ENCODE measurements at places on chromosomes 4 and X.

DNA sequence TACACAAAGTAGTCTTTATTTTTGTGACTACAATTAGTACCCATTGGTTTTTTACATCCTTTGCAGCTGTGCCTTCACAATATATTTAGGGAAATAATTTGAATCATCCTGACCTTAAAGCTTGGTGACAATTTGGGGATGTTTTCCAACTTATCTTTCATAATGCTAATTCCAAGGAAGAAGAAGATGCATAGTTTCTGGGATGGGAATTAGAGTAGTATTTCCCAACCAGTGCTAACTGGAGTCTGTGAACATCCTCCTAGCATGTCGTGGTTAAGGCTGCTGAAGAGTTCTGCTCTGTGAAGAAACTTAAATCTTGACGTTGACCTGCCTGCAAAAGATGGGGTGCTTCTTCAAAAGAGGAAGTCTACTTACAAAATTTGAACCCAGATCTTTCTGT lies 173.5 kb downstream of the ANK2 start:
- no peak for DNase-seq

- DNase-seq: no peak
Measured at GRCh38 chr4:26748811-26749210, 111.8 kb upstream of the STIM2 start.

- no peak for DNase-seq
Measured at GRCh38 chrX:67917421-67918010, 373.7 kb downstream of the AR start.

DNA sequence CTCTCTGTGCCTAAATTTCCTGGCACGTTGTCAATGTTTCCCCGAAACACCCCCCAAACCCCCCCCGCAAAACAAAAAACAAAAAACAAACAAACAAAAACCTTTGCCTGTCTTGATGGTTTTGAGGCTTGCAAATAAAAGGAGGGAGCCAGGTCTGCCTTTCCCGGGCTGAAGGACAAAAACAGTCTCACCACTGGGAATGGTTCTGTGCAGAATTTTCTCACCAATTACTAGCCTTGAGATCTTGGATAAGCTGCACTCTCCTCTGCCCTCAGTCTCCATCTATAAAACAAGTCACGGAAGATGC lies 15.5 kb downstream of the NKX3-2 start:
- DNase-seq: no peak

DNA sequence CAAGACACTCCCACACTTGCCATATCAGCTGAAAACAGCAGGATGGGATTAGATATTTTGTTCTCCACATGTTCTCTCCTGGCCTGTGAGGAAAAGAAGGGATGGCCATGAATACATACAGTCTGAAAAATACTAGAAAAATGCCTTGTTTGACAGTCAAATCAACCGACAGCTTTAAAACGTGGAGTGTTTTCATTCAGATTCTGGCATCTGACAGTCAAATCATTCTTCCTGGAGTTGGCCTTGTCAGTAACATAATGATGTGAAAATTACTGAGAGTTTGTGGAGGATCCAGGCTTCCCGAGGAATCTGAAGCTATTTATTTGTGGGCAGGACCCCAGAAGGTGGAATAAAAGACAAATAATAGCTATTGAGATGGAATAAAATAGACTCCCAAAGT lies 188.2 kb downstream of the LDB2 start:
- no peak for DNase-seq

DNA sequence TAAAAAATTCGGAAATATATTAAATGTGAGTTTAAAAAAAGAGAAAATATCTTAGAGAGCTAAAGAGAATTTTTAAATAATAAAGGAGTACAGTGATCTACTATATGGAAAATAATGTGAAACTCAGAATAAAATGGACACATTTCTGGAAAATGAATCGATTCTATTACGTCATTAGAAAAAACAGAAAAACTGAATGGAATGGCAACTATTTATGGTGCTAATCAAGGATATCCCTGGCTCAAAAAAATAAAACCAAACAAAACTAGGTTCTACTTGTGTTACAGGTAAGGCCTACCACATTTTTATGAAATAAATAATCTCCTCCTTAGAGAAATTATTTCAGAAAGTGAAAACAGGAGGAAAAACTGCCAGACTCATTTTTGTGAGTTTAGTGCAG lies 5.5 kb upstream of the SLC7A11 start:
- DNase-seq: no peak

DNA sequence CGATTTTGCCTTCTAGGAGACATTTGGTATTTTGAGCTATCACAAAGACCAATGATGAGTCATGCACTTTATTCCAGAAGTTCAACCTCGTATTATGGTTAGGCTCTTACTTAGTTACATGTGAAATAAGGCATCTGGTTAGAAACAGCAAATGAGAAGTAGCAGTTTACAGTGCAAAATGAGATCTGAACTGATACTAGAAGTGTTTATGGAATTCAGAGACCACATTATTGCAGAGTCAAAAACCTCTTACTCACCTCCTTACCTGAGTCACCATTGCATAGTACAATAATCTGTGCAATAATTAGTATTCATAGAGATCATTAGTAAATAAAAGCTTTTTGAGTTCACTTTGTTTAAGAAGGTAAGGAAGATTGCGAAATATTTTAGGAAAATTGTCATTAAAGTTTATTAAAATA lies 38.7 kb downstream of the SEC24B start:
- DNase-seq: peak; percentile 71

GRCh38 chrX:104565791-104566680 lies at the start of gene IL1RAPL2:
Gene IL1RAPL2 (plus strand): TSS chrX:104566199.
- peak; percentile 11 for DNase-seq

- no peak for DNase-seq
Measured at GRCh38 chrX:75781611-75782010, 3.4 kb downstream of the MAGEE2 start.

GRCh38 chr4:105966051-105966450 lies 70.8 kb downstream of the NPNT start:
- peak; percentile 63 for DNase-seq

GRCh38 chr4:11441194-11441556 lies 12.5 kb upstream of the HS3ST1 start:
- no peak for DNase-seq

GRCh38 chr4:81676537-81676936 lies 204.8 kb upstream of the RASGEF1B start:
- no peak for DNase-seq

GRCh38 chrX:68307769-68308168 lies 125.5 kb downstream of the OPHN1 start:
- peak; percentile 70 for DNase-seq

DNA sequence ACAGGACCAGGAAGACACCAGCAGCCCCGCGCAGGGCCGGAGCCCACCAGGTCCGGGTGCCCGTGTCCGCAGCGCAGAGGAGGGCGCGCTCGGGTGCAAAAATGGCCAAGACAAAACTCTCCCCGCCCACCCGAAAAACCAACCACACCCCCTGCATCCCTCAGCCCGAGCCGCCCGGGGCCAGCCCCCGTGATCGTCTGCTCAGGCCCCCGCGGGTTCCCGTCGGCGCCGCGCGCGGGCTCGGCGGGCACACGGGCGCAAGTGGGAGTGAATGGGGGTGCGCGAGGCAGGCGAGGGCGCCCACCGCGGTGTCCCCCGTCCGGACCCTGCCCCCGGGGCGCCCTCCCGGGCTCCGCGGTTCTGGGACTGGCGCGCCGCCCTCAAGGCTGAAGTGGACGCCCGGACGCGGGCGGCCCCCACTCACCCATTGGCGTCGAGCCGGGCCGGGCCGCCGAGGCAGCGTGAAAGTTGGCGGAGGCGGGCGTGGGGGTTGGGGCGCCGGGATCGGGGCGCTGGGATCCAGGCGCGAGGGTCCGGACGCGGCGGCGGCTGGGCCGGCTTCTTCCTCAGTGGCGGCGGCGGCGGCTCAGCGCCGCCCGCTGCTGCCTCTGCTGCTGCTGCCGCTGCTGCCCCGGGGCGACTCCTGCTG lies 393 bp downstream of the SH3KBP1 start:
- DNase-seq: no peak

- DNase-seq: peak; percentile 25
Measured at GRCh38 chr4:45442466-45442865, 681.4 kb downstream of the GABRG1 start.

GRCh38 chr4:6781561-6781960 lies 966 bp upstream of the KIAA0232 start:
- DNase-seq: no peak

- peak; percentile 69 for DNase-seq
Measured at GRCh38 chr4:80173401-80173800, 23.9 kb upstream of the PRDM8 start.

DNA sequence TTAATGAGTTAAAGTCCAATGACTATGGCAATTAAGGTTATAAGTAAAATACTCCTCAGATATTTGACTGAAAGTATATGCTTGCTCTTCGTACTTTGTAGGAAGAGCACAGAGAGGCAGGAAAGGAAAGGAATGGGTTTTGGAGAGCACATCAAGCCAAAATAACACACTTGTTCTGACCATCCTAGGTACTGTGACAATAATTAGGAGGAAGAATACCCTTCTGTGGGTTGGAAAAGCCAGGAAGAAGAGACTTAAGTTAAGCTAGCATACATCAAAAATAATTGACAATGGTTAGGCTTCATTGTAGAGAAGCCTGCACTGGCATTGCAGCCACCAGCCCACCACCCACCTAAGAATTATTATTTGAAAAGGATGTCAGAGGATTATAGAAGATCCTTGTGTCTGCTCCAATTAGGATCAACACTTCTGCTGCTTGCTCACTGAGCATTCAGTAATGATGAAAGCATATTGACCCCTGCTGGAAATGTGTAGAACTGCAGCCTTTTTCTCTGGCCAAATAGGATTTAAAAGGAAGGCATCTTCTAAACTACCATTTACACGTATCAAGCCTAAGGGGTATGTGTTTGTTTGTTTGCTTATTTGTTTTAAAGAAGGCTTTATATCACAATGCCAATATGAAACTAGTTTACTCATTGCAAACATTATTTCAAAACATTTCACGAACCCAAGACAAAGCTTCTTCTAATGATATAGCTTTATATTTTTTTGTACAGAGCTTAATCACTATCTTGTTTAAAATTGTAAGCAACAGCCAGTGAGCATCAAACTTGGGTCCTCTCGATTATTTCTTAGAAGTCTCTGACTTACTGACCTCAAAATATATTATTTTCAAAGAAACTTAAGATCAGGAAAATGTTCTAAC lies 286.2 kb upstream of the TET2 start:
- peak; percentile 82 for DNase-seq

DNA sequence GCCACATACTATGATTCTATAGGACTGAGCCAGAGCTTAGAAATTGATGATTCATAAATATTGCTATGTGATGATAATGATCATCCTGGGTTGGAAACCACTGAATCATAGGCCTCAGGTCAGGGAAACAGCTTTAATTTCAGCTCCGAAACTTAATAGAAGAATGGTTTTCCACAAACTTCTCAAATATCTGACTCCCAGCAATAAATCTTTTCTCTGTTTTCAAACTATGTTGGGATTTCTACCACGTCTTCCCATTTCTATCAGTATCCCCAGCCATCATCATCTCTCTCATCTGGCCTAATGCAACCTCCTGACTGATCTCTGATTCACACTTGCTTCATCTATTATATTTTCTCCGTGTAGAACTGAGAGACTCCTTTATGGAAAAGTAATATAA lies 521.8 kb upstream of the AGA start:
- DNase-seq: no peak

GRCh38 chr4:128649575-128650205 lies 159.8 kb upstream of the JADE1 start:
- DNase-seq: peak; percentile 25

- DNase-seq: no peak
Measured at GRCh38 chrX:44156726-44157125, 183.5 kb upstream of the NDP start.

GRCh38 chr4:58961283-58961682 lies 1851.1 kb upstream of the IGFBP7 start:
- no peak for DNase-seq

GRCh38 chr4:48243429-48243828 lies 26.2 kb downstream of the TEC start:
- no peak for DNase-seq

DNA sequence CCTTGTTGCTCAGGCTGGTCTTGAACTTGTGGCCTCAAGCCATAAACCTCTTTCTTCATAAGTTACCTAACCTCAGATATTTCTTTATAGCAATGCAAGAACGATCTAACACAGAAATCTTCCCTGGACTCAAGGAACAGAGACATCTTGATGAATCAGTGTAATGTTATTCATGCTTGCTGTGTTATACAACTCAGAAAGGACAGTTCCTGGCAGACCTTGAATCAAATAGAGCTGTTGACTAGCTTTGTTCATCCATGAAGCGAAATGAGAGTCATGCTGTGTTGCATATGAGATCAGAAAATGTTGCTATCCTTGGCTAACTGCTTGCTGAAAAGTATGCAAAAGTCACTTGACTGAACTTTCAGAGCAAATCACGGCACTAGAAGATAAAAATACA lies 72.6 kb upstream of the ARHGAP24 start:
- peak; percentile 94 for DNase-seq

DNA sequence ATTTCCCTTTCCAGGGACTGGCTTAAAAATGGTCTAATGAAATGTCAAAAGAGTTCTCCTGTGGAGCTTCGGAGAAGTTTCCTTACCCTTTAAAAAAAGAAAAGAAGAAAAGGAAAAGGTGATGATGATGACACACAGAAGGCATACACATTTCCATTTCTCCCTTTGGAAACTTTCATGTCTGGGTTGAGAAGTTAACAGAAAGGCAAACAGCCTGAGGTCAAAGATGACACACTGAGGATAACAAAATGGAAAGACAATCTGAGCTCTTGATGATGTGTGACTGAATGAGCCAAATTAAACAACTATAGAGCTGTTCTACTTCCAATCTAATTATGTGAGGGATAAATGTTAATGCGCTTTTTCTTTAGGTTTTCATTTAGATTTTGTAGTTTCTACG lies 32.2 kb downstream of the NFXL1 start:
- no peak for DNase-seq

DNA sequence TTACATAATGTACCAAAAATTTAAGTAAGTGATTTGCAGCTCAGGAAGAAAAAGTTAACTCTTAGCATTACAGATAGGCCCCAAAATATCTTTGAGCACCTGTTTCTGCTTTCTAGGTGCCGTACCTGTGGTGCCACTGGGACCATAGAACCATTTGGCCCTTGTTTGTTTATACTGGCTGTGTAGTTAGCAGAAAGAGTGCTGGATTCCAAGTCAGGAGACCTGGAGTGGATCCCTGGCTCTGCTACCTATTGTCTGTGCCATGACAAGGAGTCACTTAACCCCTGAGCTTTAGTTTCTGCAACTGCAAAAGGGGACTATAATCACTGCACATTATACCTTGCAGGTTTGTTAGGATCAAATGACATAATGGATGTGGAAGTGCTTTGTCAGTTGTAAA lies 137.8 kb upstream of the GPR101 start:
- DNase-seq: no peak

DNA sequence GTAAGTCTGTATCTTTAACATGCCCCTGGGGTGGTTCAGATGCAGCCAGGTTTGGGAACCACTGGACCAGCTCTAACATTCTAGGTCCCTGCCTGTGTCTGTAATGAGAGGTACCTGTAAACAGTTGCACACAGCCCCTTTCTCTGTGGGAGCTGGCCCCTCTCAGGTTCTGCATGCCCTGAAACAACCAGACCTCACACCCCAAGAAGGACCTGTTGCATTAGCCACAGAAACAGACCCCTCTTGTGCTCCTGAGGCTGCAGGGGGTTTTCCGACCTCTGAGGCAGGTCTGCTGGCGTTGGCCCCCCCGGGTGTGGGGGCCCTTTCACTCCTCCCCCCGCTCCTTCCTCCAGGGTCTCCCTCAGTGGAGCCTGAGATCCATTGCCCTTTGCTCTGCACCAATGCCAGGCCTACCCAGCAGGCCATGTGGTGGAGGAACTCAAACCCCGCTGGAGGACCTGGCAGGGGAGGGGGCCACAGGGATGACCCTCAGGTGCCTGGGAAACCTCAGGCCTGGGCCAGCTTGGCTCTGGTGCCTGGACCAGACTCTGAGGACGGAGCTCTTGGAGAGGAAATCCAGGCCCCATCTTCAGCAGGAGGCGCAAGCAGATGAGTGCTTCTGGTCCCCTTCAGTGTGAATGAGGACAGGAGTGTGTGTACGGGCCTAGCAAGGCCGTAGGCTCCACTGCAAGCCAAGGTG lies 61.4 kb upstream of the PJA1 start:
- no peak for DNase-seq

All from fibroblast of pulmonary artery (primary cell).